ENCODE measurements at places on chromosomes 5 and 9. TPM values are rescaled to one million over a fixed set of nuclear protein-coding genes. Genes with fewer than 3 reads are reported as not detected.

Gene IL9
- not detected for polyA plus RNA-seq

GRCh38 chr9:114851306-114851705 lies 45.5 kb upstream of the TNFSF15 start:
- no peak for DNase-seq

DNA sequence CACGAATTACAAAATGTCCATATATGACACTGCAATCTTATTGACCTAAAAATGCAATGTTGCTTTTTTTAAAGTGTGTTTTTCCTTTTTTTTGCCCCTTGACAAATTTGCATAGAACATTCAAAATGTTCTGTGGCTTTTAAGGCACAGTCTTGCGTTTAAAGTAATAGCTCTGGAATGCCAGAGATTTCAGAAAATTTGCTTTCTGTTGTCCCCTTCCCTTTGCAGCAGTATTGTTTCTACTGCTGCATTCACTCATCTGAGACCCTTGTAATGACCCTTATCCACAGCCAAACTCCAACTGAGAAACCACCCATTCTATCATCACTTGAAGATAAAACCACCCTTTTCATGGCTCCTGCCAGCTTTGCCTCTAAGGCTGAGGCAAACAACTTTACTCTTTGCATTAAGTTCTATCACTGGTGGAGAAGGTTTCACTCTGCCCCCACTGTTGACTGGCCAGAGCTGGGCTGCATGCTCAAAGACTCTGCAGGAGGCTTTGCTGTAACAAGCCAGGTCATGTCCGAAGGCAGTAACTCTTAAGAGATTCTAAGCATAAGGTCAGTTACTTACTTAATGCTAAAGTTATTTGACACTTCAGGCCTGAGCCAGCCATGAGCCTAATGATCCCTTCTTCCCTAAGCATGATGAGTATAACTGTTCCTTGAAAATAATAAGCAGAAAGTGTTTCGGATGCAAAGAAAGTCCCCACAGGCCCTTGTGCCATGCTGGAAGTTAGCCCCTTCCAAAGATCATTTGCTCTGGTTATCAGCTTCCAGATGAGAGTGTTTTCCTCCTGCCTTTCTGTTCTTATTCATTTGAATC lies 101.9 kb downstream of the CD180 start:
- no peak for DNase-seq

DNA sequence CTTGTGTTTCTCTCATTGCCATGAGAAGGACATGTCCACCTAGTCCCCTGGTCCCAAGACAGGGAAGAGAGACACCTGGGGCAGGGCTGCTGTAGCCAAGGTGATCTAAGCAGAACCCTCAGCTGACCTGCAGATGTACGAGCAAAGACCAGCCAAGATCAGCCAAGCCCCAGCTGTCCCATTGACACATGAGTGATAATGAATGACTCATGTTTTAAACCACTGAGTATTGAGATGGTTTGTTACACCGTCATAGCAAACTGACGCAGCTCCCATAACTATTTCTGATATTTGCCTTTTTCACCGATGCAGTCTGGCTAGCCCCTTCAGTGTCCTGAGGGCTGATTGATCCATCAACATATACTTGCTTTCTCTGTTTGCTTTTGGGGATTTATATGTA lies 6.7 kb downstream of the OR1K1 start:
- no peak for DNase-seq

DNA sequence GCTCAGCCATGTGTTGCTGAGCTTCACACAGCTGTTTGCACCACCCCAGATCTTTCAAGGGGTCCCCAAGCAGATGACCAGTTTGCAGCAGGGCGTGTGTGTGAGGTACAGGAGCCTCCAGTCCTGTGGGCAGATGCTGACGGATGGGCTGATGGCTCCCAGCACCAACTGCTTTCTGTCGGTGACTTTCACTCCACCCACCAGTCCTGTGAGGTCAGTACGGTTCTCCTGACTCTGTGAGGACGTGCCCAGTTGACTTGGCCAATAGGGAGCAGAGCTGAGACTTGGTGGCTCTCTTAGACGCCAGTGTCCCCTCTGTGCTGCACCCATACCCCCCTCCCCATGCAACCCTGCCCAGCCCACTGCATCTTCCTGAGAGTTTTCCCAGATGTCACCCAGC lies 19.7 kb downstream of the COL5A1 start:
- DNase-seq = no peak

Gene C9orf153
- 0.12 TPM for polyA plus RNA-seq

DNA sequence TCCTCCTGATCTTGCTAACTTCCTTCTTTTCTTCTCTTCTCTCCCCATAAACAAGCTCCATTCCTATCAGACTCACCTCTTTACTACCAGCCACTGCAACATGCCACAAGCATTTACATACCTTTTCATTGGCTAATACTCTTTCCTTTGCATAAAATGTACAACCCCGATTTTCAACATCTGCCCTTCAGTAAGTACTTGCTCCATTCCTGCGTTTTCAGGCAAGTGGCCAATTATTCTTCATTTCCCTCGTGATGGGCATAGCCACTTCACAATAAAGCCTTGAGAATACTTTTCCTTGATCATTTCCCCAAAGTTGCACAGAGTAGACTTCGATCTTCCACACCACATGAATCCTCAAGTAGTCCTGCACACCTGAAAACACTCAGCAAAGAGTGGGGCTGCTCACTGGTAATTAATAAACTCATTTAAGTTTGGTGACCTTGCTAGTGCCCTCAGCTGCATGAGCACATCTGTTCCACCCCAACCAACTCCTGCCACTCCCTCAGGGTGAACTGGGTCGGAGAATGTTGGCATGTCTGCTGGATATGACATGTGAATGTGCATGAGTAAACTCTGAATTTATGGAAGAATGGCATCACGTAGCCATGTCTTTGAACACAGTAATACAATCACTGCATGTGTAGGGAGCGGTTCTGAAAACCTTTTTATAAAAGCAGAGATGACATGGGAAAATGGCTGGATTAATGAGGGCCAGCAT lies 535.8 kb downstream of the SEMA5A start:
- no peak for DNase-seq

GRCh38 chr9:109072821-109073435 lies 46.8 kb downstream of the TMEM245 start:
- no peak for DNase-seq

Gene TXNDC8
- not detected for polyA plus RNA-seq

Gene PCA3
- polyA plus RNA-seq = 0.92 TPM

- no peak for DNase-seq
These were observed 16.4 kb upstream of the ADAMTSL1 start for GRCh38 chr9:18457510-18457909.

Gene FAT2
- 4.6 TPM for polyA plus RNA-seq

DNA sequence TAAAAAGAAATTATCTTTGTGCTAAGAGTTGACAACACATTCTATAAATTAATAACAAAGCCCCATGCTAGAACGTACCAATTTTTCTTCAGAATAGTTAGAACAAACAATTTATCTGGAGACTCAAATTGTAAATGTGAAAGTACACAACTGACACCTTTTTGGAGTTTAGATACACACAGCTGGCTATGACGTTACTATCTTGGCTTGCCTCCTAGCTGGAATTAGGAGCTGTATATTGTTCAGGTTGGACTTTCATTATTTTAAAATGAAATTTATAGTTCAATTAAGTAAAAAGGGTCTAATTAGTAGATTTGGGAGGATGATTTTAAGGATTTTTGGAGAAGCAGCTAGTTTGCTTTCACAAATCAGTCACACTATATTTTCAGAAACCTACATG lies 393.9 kb upstream of the RIOK2 start:
- no peak for DNase-seq

DNA sequence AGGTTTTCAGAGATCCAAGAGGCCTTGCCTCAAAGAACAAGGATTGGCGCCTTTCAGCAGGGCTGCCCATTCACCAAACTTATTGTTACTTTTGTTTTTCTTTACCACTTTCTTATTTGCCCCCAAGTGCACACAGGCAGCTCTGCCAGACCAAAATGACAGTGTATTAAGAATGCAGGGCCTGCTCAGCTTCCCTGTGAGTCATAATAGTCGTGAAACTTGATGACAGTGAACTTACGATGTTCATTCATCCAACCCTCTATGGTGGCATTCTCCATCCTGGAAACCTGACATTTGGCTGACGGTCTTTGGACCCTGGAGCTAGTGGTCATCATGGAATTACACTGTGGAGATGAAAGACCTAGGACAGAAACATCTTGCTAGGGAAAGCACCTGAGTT lies 44.3 kb downstream of the UBE2QL1 start:
- no peak for DNase-seq

- no peak for DNase-seq
These were observed 6.9 kb downstream of the NOL6 start for GRCh38 chr9:33466565-33467495.

GRCh38 chr9:2787065-2787464 lies 56.8 kb downstream of the PUM3 start:
- no peak for DNase-seq

DNA sequence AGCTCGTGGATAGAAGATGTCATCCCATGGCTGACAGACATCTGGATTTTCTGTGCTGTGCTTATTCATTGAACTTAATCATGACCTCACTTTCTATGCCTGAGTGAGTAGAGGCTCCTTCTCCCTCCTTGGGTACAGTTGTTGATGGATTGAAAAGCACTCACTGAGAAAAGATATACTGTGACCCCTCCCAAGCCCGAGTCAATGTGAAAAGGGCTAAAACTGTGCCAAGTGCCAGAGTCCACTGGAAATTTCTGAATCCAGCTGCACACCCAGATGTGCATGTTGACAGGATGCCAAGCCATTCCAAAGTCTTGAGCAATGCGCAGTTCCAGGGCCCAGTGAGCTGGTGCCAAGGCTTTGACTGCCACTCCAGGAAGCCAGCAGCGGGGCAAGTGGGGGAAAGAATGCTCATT lies 473.0 kb downstream of the NTRK2 start:
- DNase-seq = no peak

DNA sequence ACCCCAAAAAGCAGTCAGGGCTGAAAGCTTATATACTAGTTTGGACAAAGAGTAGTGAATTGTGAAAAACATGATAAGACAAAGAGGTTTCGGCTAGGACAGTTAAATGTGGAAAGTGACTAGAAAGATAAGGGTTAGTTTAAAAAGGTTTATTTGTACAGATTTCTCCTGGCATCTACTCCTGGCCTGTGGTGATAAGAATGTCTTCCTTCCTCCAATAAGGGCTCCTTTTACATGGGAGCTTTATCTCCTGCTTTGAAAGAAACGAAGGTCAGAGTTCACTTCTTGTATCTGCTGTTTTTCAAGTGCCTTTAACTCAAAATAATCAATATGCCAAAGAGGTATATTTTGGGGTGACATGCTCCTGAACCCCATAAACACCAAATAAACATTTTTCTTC lies 776.1 kb upstream of the COX7C start:
- no peak for DNase-seq

Gene SLCO6A1
- polyA plus RNA-seq = not detected

- no peak for DNase-seq
These were observed at the start of gene PIP5KL1 for GRCh38 chr9:127930231-127931091. PIP5KL1 (minus strand) TSS chr9:127930777; CDS start chr9:127930752, 25 bp downstream.

DNA sequence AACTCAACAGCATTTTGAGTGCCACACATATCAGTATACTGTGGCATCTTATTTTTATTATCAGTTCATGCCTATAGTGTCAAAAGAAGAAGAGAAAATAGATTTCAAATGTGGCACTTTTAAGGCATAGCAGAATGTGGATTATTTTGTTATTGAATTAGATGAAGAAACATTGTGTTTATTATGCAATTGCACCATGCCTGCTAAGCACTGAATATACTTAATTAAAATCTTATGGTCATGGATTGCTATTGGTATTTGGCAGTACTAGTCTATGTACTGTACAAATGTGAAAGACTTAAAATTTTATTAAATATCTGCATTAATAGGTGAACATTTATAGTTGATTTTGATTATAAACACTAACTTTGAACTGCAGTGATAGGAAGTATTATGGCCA lies 128.8 kb downstream of the FER start:
- DNase-seq = no peak

Gene GARIN3
- polyA plus RNA-seq = not detected

DNA sequence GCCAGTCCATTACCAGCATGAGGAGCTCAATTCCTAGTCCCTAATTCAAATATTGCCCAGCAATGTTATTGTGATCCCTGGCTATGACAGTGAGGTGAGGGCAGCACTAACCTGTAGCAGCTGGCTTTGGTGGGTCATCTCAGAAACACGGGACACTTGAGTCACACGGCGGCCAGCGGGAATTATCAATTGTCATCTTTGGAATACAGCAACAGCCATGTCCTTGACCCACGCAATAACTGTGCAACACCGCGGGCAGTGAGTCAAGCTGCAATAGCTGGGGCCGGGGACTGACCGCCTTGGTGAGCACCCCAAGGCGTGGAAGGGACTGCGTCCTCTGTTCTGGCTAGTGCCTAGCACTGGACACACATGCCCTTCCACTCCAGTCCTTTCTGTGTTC lies 62.5 kb upstream of the ALDH1B1 start:
- DNase-seq = no peak

DNA sequence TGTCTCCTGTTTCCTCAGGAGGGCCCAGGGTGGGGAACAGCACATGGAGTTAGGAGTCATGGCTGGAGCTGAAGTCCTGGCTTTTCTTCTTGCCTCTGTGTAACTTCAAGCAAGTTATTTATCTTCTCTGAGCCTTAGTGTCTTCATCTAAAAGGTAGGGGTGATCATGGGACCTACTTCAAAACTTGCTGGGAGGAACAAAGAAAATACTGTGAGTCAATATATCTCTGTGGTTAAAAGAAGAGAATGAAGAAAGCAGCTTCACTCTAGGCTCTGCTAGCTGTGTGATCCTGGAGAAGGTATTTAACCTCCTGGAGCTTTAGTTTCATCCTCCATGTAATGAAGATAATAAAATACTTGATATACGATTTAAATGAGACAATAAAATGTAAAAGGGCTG lies 26.5 kb downstream of the AFAP1L1 start:
- DNase-seq = no peak

GRCh38 chr9:129140397-129141065 lies 29.3 kb downstream of the PTPA start:
- peak; percentile 48 for DNase-seq

GRCh38 chr5:154518438-154518867 lies 40.4 kb upstream of the HAND1 start:
- no peak for DNase-seq

Gene NMUR2
- 0.26 TPM for polyA plus RNA-seq

GRCh38 chr9:93296889-93297480 lies 113.0 kb downstream of the WNK2 start:
- DNase-seq = no peak

- DNase-seq = no peak
These were observed 1044.2 kb upstream of the CDH9 start for GRCh38 chr5:28082610-28083009.

Gene HNRNPK
- polyA plus RNA-seq = 925 TPM

GRCh38 chr5:141669520-141669919 lies 12.5 kb downstream of the ARAP3 start:
- no peak for DNase-seq

Gene CFAP157
- 5.2 TPM for polyA plus RNA-seq

DNA sequence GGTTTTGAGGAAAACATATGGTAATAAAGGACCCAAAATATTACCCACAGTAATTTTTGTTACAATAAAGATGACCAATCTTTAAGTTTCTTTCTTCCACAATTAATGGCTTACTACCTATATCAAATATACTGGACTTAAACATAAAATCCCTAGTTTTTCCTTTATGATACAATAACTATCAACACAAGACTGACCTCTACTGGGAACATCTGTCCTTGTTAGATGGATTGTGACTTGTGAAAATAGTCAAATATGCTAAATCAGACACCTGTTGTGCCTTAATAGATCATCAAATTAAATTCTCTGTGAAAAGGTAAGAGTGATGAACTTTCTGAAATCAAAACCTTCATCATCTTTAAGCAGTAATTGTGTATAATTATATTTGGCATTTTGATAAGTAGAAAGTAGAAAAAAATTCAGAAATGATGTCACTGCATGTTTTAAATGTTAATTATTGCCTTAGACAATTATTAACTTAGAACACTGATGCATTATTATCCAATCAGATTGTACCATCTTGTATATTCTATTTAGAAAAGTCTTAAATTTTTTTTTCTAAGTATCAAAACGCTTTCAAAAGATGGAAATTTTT lies 113.6 kb downstream of the DEPDC1B start:
- peak; percentile 23 for DNase-seq

Gene WDR38
- polyA plus RNA-seq = 0.30 TPM
